ENCODE measurements at places on chromosomes 1 and 21.

- DNase-seq = no peak
These were observed 55.8 kb upstream of the GPR88 start for GRCh38 chr1:100482167-100482566.

DNA sequence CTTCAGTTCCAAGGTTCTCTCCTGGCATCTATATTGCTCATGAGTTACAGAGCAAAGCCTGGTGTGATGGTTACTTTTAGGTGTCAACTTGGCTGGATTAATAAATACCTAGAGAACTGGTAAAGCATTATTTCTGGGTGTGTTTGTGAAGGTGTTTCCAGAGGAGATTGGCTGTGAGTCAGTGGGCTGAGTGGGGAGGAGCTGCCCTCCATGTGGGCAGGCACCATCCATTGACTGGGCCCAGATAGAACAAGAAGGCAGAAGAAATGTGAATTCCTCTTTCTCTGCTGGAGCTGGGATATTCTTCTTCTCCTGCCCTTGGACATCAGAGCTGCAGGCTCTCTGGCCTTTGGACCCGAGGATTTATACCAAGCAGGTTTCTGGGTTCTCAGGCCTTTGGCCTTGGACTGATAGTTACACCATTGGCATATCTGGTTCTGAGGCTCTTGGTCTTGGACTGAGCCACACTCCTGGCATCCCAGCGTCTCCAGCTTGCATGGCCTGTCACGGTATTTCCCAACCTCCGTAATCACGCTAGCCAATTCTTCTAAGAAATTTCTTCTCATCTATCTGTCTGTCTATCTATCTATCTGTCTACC, 44.5 kb downstream of the B3GALT5 start:
- no peak for DNase-seq

- DNase-seq = no peak
These were observed 45.0 kb downstream of the APP start for GRCh38 chr21:26125433-26126167.

- DNase-seq = no peak
These were observed 48.0 kb upstream of the FOXD3 start for GRCh38 chr1:63274371-63274770.

- DNase-seq = no peak
These were observed 36.9 kb downstream of the RAP1GAP start for GRCh38 chr1:21631944-21632887.

- no peak for DNase-seq
These were observed 51.0 kb downstream of the ECE1 start for GRCh38 chr1:21239221-21239620.

- no peak for DNase-seq
These were observed 48.5 kb upstream of the FBXO28 start for GRCh38 chr1:224065455-224065854.

GRCh38 chr1:188129856-188130838, 1301.4 kb downstream of the PLA2G4A start:
- DNase-seq = no peak
